ENCODE measurements at places on chromosomes 2 and 18. TPM values are rescaled to one million over a fixed set of nuclear protein-coding genes. Genes with fewer than 3 reads are reported as not detected.

The AMER3 gene
- not detected for total RNA-seq

The CENPO gene
- total RNA-seq: 6.8 TPM

The SERPINB3 gene
- total RNA-seq: not detected

The HOXD8 gene
- 18.8 TPM for total RNA-seq

The SLC11A1 gene
- total RNA-seq: 1.0 TPM

The USP37 gene
- total RNA-seq: 17.7 TPM

The NT5DC4 gene
- total RNA-seq: not detected

The EPAS1 gene
- 13.6 TPM for total RNA-seq

The HOXD1 gene
- 0.52 TPM for total RNA-seq

The HNRNPLL gene
- 48.0 TPM for total RNA-seq

The PTRHD1 gene
- total RNA-seq: 59.0 TPM

The AQP12B gene
- not detected for total RNA-seq

The DLX1 gene
- total RNA-seq: not detected

The ARHGAP15 gene
- total RNA-seq: 33.9 TPM

The WDCP gene
- 12.0 TPM for total RNA-seq
